Activated CD4-positive, alpha-beta T cell treated with anti-CD3 and anti-CD28 coated beads, Interleukin-2, amount 10 ng/mL, durations not matched to agents 7 days and 5 days (primary cell): ENCODE measurements at places on chromosomes 2 and 18. TPM values are rescaled to one million over a fixed set of nuclear protein-coding genes. Genes with fewer than 3 reads are reported as not detected.
A peak's percentile ranks its signal among the peaks of the same experiment; 100 is the strongest.

The GAREM2 gene
- total RNA-seq = 2.9 TPM

The LOXL3 gene
- 0.15 TPM for total RNA-seq

The SPIRE1 gene
- 2.9 TPM for total RNA-seq

The C1GALT1C1L gene
- total RNA-seq = not detected

DNA sequence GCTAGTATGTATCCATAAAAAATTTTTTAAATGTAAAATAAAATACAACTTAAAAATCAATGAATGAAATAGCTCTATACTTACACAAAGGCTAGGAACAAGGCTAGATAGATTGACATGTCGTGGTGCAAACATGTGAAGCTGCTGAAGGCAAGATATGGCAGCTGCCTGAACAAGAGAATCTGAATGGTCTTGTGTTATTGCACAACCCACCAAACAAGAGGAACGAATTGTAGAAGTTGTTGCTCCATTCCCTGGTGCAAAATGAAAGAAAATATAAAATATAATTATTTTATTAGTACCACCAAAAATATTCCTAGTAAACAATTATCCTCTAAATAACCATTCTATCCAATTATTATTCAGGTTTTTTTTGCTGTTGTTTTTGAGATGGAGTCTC lies 46.4 kb downstream of the HEATR5B start:
- no peak for DNase-seq

GRCh38 chr2:58019229-58019628 lies 27.4 kb upstream of the VRK2 start:
- no peak for DNase-seq

DNA sequence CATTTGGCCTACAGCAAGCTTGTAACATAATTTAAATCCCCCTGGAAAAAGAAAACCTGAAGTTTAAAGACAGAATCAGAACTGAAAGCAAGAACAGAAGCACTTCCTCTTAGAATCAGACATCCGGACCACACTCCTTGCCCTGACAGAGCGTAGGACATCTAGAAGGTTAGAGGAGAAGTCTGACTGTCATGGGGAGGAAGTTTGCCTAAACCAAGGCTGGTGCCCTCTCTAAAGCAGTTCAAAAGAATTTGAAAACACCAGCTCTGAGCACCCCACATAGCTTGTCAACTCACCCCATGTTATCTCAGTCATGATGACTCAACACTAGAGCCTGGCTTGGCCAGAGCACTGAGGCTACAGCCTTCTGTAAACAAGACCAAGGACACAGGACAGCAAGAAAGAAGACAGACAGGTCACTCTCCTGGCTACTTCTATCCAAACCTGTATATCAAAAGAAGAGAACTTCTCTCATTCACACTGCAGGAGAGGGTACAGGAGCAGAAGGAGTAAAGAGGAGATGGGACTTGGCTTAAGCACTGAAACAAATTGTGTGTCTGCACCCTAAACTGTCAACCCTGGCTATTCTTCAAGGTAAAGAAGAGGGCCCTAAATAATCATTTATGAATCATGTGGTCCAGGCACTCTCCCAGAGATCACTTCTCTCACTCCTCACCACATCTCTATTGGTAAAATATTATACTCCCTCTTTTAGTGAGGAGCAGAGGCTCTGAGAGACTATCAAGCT lies 198.6 kb downstream of the MEMO1 start:
- DNase-seq = peak; percentile 52

DNA sequence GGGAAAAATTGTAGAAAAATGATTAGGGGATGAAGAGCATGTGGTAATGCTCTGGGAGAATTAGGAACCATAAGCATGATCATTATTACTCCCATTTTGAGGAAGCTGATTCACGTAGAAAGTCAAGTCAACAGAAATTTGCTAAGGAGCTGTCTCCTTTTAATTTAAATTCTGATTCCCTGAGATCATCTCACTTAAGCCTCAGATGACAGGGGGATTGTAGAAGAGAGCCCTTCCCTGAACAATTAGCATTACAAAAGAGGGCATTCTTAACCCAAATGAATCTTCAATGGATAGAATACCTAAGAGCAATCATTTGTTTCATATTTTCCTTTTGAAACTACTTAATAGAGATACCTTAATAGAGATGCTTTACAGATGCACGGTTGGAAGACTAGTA lies 267.9 kb downstream of the NYAP2 start:
- DNase-seq = no peak

- no peak for DNase-seq
Measured at GRCh38 chr2:240722796-240723735, 31.4 kb downstream of the AQP12A start.

- no peak for DNase-seq
Measured at GRCh38 chr2:233482616-233483015, 84.0 kb downstream of the USP40 start.

DNA sequence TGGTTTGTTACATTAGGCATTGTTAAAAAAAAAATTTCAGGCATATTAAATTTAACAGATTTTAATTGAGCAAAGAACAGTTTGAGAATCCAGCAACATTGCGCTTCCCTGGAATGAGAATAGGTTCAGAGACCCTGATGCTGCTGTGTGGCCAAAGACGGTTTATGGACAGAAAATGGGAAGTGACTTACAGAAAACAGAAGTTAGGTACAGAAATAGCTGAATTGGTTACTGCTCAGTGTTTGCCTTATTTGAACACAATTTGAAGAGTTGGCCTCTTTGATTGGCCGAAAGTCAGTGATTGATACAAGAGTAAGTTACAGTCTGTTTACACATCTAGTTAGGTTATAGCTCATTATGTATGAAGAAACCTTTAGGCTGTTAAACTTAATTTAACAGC lies 6.0 kb upstream of the NEDD4L start:
- DNase-seq = no peak
